ENCODE measurements at places on chromosomes 1 and 21.
A peak's percentile ranks its signal among the peaks of the same experiment; 100 is the strongest.

DNA sequence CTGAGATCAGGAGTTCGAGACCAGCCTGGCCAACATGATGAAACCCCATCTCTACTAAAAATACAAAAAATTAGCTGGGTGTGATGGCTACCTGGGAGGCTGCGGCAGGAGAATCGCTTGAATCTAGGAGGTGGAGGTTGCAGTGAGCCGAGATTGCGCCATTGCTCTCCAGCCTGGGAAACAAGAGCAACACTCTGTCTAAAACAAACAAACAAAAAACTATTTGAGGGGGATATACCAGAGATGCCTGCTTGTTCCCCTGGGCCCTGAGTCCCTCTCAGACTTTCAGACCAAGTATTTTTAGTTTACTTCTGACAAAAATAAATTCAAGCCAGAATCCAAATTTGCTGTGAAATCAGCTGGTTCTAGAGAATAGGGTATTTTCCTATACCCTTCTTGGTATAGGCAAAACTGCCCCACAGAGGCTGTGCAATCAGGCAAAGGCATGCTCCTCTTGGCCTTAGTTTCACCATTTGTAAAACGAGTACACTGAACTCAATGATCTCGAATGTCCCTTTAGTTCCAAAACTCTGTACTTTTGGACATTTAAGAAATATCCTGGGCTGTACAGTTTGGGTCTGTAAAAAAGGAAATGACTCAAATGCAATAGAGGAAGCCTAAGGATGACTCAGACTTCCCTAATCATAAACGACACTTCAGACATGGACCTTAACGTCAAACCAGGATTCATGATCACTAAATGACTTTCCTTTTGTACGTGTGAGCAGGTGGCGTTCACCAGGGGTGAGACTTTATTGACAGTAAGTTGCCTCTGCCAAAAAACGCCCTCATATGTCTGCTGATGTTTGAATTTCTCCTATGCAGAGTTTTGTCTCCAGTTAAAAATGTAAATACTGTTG, 16.1 kb downstream of the ENSA start:
- no peak for DNase-seq

- DNase-seq: no peak
Measured at GRCh38 chr1:45570631-45571030, 13.2 kb upstream of the NASP start.

GRCh38 chr1:58695206-58695605, 4.7 kb downstream of the MYSM1 start:
- no peak for DNase-seq

DNA sequence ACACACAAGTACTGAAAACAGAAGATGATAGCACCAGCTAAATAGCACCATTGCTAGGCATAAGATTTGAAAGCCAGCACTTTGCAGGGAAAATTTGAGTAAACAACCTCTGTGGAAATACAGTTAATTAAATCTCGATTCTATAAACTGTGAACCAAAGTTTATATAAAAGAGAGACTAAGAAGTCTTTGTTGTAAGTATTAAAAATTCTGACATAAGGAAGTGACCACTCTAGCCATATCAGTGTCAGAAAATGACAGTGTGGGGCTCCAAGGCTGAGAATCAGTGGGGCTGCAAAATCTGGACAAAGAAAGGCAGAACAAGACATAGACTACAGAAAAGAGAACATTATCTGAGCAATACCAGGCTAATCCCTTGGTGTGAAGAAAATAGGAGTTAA, 292.2 kb downstream of the ST6GALNAC3 start:
- no peak for DNase-seq

DNA sequence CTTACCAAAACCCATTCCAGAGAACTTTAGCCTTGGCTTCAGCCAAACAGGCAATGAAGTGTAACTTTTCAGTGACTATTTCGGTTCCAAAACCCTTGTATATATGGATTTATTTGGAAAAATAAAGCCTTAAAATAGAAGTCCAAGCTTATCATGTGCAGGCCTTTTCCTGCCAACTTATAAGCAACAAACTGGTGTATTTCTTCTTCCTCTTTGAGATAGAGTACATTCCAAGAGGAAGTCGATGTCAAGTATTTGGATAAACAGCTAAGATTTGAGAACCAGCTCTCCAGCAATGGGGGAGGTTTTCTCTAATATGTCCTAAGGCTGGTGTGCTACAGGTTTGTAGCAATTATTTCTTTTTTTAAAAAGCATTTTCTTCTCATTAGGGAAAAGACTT, 407.8 kb downstream of the DUSP10 start:
- no peak for DNase-seq

GRCh38 chr1:44460107-44460882, 55.2 kb downstream of the RNF220 start:
- DNase-seq: no peak

DNA sequence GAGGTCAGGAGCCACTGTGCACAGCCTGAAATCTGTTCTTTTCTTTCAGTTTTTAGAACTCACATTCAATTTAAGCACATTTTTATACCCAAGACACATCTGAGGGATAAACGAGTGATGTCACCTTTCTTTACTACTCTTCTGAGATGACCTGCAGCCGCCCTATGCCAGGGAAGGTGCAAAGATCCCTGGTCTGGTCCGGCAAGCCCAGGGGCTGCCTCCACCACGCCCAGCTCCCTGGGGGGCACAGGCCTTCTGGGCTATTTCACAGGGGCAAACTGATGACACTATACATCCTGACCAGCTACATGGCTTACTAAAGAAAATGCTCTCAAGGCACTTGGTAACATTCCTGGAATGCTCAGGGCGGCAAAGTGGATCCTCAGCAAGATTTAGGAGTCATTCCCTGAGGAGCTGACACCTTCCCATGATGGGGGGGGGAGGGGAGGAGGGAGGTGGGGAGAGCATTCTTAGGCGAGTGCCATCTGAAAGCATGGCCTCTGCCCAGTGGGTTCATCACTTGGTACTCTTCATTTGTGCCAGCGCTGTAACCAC, 11.3 kb downstream of the MRAP start:
- DNase-seq: no peak

DNA sequence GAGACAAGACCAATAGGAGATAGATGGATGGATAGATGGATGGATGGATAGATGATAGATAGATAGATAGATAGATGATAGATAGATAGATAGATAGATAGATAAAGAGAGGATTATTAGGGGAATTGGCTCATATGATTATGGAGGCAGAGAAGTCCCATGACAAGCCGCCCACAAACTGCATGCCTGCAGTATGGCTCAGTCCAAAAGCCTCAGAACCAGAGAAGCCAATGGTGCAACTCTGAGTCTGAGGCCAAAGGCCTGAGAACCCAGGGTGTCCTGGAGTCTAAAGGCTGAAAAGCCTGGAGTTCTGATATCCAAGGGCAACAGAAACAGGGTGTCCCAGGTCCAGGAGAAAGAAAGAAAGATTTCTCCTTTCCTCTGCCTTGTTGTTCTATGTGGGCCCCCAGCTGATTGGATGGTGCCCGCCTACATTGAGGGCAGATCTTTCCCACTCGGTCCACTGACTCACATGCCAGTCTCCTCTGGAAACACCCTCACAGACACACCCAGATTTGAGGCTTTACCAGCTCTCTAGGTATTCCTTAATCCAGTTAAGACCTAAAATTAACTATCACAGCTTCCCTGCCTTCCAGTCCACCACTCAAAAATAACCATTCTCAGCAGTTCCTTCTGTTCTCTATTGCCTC, 39.6 kb upstream of the IRF2BP2 start:
- DNase-seq: no peak

GRCh38 chr1:81954534-81955020, 153.8 kb downstream of the ADGRL2 start:
- DNase-seq: no peak

DNA sequence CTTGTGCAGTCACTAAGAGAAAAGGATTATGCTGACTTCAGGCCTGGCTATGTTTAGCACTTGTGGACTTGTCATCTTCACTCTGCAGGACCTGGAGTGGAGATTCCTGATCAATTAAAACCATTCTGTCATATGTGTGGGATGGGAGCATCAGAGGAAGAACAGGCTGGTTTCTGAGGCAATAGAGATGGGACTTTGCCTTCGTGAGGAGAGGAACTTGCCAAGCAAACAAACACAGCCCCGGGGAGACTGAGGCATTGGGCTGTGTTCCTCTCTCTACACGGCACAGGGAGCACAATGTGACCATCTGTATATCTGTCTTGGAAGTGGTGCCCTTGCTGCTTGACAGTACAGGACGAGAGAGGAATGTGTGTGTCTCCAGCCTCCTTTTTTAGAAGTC, 23.1 kb downstream of the VASH2 start:
- no peak for DNase-seq

DNA sequence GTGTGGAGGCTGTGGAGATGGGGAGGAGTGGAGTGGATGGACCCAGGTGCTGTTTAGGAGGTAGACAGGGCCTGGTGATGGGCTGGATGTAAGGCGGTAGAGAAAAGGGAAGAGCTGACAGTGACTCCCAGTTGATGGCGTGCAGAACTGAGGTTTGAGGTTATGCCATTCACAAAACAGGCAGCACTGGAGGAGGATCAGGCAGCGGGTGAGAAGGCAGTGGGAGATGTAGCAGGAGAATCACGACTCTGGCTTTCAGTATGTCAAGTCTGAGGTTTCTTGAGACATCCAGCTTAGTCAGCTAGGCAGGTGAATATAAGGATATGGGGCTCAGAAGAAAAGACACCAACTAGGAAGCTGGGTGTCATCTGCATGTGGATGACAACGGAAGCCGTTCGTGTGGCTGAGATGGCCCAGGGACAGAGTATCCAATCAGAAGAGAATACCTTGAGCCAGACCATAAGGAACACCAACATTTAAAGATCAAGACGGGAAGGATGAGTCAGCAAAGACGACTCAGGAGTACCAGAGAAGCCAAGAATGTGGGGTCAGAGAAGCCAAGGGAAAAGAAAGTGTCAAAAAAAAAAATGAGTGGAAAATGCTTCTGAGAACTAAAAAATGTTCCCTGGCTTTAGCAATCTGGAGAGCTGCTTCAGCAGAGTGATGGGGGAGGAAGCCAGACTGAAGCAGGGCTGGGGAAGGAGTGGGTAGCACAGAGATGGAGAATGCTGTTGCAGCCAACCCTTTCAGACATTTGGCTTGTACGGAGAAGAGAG, 15.2 kb downstream of the LRRN2 start:
- no peak for DNase-seq

DNA sequence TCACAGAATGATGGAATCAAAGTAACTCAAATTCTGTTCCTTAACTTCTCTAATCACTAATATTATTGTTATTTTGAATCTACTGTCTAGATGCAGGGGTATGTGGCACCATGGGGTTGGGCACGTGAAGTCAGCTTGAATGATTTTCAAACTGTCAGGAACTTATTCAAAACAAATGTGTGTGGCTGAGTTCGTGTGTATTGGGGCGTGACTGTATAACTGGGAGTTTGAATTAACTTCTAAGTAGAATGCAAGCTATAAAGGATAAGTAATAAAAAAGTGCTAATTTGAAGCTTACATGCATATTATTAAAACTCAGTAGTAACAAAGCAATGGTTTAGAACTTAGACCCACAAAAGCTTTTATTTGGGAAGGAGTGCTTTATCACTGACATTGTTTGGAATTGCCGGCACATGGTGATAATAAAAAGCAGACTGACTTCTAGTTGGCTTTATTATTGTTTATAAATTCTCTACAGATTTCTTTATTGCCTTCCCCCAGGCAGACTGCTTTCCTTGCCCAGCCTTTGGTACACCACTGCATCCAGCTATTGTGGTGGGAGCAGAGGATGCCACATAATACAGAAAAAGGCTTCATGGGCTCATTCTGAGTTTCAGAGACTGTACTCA, 84.3 kb downstream of the TENT5C start:
- no peak for DNase-seq

- peak; percentile 40 for DNase-seq
Measured at GRCh38 chr1:71521655-71522264, 440.9 kb upstream of the ZRANB2 start.

- DNase-seq: no peak
Measured at GRCh38 chr1:209948155-209948554, 10.1 kb downstream of the SYT14 start.

Data from dorsolateral prefrontal cortex (tissue), 122 donors.